ENCODE measurements at places on chromosomes 2 and 18. TPM values are rescaled to one million over a fixed set of nuclear protein-coding genes. Genes with fewer than 3 reads are reported as not detected.

ZNF385B gene
- total RNA-seq, result 0.89 TPM

ASPRV1 gene
- total RNA-seq, result 39.5 TPM

ILKAP gene
- total RNA-seq, result 38.4 TPM

RBMS1 gene
- total RNA-seq, result 112 TPM

ERBB4 gene
- 2.1 TPM for total RNA-seq

FAM228A gene
- total RNA-seq, result 0.69 TPM

Data from skin of body (tissue), 3 donors.